ENCODE measurements at places on chromosomes 1 and 21.

DNA sequence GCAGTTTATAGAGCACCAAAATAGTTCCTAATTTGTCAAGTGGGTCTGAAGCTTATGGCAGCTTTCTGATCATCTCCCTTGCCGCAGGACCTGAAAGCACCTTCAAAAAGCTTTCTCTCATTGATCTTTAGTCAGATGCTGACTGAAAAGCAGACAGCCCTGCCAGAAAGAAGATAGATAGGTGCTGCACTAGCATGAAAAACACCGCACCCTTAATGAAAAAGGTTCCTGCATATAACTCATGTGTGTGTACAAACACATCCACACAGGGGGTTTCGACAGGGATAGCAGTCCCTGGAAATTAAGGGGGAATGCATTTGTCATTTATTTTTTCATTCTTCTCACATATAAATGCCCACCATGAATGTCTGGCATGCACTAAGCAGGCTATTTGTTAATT lies 361.7 kb upstream of the SNX7 start:
- DNase-seq, result no peak

GRCh38 chr1:40788561-40789341 lies 5.2 kb downstream of the KCNQ4 start:
- DNase-seq, result no peak

GRCh38 chr1:214862421-214862820 lies 220.1 kb upstream of the KCNK2 start:
- DNase-seq, result no peak

GRCh38 chr1:3992103-3992556 lies 92.1 kb upstream of the C1orf174 start:
- no peak for DNase-seq

GRCh38 chr21:31659286-31659535 lies 282 bp upstream of the SOD1 start:
- DNase-seq, result no peak

- no peak for DNase-seq
Observed at GRCh38 chr1:199733125-199733524, 294.4 kb upstream of the NR5A2 start.

GRCh38 chr1:104932949-104933679 lies 1183.4 kb downstream of the AMY1C start:
- DNase-seq, result no peak

DNA sequence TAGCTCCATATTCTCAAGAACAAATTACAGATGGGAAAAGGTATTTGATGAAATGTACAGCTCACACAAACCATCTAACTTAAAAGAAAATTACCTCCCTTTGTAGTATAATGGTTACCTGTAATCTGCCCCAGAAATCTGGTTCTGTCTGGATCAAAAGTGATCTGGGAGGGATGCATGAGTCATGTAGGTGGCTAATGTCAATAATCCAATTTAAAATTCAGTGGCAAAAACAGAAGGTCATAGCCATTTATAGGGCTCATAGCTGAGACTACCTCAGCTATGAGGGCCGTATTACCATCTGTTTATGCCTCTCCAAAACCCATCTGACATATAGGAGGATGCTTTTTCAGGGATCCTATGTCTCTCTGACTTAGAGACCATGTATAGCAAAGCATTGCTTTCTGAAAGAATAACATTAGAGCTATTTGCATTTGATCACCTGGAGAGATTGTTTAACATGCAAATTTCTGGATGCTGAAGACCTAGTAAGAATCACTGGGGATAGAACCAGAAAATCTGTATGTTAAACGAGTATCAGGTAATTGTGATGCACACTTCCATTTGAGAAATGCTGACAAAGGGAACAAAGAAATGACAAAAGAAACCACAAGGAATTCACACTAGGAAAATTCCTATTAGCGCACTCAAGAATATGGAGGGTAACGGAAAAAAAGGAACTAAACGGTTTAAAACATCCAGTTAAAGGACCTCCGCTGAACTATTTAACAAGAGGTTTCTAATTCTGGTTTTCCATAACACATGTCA lies 17.6 kb downstream of the PAXBP1 start:
- DNase-seq, result no peak

DNA sequence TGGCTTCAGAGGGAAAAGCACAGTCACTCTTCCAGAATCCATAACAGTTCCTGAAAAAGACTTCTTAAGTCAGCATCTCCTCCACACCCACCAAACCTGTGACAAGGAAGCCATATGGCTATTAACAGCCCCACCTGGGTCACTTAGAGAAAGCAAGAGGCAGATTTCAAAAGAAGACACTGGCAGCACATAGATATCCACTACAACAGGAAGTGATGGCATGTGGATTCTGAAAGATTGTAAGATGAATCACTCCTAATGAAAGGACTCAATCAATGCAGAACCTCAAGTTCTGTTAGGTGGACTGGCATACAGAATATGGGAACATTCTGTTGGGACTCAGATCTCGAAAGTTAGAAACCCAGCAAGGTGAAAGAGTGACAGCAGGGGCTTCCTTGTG lies 365.9 kb downstream of the TGFB2 start:
- DNase-seq, result no peak

GRCh38 chr1:241947354-241947753 lies 10.2 kb upstream of the BECN2 start:
- DNase-seq, result no peak

GRCh38 chr1:77447669-77448068 lies 165.8 kb downstream of the AK5 start:
- DNase-seq, result no peak

DNA sequence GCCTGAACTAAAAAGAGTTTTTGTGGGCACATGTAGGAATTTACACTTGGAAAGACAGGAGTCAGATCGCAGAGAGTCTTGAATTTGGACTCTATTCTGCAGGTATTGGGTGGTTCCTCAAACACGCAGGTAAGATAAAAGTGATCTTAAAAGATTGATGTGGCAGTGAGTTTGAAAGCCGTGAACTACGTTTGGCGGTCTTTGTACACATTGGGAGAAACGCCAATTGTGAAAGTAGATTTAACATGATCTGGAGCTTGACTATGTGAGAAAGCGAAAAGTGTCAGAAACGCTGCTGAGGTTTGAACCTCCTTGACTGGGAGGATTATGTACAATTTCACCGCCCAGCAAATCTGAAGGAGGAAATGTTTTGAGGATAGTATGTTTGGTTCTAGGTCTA lies 1.5 kb upstream of the PPP2R5A start:
- DNase-seq, result no peak

DNA sequence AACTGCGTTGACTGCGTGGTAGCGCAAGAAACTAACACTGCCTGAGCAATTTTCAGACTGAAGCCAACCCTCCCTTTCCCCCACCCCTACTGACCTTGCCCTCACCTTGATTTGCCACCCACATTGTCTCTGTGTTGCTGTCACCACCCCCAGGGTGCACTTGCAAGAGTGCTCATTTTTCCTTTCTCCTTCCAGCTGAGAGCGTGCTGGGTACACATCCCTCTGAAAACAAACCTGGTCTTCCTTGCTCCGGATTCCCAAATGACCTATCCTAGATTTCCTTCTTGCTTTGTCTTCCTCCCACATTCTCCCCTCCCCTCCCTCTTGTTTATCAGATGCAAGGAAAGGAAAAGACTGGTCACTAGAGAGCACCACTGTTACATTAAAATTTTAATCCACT lies 24.2 kb downstream of the MPZ start:
- DNase-seq, result no peak

DNA sequence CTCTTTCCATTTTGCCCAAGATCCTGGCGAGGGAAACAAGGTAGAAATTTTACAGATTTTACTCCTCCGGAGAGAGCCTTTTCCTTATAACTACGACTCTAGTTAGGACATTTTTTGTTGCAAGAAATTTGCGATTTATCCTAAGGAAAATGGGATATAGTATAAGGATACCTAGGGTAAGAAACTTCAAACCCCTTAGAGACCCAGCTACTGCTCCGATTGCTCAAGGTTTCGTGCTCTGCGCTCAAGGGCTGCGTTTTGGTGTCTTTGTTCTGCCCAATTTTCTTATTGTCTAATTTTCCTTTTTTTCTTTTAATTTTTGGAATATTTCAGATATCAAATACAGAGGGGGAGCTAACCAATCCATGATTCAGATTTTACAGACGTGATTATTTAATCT lies 1.5 kb downstream of the TTC3 start:
- DNase-seq, result no peak

- no peak for DNase-seq
Observed at GRCh38 chr1:44848456-44849181, 5.6 kb upstream of the PTCH2 start.

DNA sequence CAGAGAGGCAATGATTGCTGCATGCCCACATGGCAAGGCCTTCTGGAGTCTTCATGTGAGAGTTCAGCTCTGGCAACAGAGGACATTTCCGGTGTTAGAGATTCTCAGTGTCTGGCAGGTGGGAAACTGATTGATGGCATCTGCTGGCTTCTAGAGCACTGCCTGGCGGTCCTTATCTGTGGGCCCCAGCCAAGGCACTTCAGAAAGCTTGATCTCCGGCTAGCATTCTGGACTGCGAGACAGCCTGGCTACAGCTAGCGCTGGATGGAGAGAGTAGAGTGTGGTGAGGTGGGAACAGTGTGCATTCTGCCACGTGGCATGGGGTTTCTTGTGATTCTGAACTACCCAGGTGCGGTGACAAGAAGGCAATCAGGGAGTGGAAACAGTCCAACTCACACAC lies 9.4 kb downstream of the ZNF678 start:
- DNase-seq, result peak; percentile 30

DNA sequence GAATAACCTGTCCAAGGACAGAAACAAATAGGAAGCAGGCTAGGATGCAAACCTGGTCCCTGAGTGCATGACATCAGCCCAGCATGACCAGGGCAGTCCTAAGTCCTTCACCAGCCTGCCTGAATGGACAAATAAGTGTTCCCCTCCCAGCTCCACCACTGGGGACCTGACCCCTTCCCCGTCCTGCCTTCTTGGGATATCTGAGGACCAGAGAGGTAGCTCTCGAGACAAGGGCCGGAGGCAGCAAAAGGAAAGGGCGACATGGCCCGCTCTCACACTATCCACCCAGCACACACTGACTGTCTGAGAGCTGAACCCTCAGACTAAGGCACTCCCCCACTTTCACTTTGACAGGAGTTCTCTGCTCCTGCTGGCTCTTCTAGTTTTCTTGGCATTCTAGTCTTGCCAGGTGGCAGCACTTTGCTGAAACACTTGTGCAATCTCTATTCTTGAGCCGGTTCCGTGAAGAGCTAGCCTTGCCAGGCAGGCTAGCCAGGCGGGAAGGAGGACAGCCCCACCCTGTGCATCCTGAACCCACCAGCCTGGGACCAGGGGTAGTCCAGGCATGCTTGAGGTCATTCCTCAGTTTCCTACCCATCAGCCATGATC lies 251.1 kb upstream of the RAB4A start:
- DNase-seq, result no peak

GRCh38 chr1:50983219-50983802 lies 13.3 kb downstream of the CDKN2C start:
- no peak for DNase-seq

All from body of pancreas (tissue), 4 donors.